ENCODE measurements at places on chromosomes 7 and 10.

- no peak for DNase-seq
Measured at GRCh38 chr10:8637640-8638039, 583.2 kb downstream of the GATA3 start.

DNA sequence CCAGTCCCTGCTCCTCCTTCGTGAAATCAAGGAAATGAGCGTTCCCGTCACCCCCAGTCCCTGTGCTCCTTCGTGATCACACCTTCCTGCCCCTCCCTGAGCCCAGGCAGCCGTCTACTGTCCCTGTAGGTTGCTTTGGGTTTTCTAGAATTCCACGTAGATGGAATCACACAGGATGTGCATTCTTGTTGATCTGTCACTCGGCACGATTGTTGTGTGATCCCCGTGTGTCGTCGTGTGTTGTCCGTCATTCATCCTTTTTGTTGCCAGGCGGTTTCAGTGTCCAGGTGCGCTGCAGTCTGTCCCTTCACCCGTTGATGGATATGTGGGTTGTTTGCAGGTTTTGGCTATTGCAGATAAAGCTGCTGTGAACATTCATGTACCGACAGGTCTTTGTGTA, 9.4 kb downstream of the MTG1 start:
- DNase-seq, result no peak

DNA sequence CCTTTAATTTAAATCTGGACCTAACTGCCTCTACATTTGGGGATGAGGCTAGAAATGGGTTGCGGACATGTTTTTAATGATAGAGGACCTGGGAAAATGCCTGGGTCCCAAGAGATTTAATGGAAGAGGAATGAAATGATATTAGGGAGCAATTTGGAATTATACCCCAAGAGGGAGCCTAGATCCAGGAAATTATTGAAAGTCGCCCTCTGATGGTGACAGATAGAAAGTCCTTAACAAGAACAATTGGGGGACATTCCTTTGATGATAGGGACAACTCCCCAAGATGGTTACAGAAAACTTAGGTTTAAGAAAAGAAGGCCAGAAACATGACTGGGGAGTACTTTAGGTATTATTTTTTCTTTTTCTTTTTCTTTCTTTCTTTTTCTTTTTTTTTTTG, 9.5 kb upstream of the TSGA13 start:
- DNase-seq, result no peak

- no peak for DNase-seq
Measured at GRCh38 chr10:114928818-114929217, 9.2 kb upstream of the TRUB1 start.

GRCh38 chr10:118036281-118036875, 10.4 kb downstream of the RAB11FIP2 start:
- DNase-seq, result no peak

DNA sequence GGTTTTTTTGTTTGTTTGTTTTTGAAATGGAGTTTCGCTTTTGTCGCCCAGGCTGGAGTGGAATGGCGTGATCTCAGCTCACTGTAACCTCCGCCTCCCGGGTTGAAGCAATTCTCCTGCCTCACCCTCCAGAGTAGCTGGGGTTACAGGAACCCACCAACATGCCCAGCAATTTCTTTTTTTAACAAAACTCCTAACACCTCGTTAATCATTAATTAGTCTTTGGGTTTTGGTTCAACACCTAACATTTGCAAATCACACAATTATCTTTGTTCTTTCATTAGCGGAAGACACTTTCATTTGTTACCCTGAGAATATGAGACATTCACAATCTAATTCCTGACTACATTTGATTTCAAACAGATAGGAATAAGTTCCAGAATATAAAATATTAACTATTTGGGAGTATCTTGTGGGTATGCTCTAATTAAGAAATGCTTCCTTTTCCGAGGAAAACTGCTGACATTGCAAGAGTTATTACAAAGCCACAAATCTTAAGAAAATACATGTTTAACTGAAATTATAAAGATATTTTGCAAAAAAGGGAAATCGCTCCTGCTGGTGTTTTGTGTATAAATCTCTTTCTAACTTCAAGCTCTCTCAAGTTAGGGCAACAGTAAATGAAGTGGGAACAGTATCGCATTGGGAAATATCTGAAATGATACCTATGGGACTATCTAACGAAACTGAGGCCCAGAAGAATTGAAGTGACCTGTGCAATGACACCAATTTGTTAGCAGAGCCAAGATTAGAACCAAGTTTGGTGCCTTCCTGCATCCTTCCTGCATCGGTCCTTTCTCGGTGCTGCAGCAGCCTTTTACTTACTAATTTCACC, 1.2 kb upstream of the LSM8 start:
- no peak for DNase-seq

All from activated CD4-positive, alpha-beta T cell treated with anti-CD3 and anti-CD28 coated beads, Interleukin-2, amount 10 ng/mL, durations not matched to agents 24 days and 14 days (primary cell).